IPS DF 6.9 (cell line): ENCODE measurements at places on chromosomes 2 and 18.

DNA sequence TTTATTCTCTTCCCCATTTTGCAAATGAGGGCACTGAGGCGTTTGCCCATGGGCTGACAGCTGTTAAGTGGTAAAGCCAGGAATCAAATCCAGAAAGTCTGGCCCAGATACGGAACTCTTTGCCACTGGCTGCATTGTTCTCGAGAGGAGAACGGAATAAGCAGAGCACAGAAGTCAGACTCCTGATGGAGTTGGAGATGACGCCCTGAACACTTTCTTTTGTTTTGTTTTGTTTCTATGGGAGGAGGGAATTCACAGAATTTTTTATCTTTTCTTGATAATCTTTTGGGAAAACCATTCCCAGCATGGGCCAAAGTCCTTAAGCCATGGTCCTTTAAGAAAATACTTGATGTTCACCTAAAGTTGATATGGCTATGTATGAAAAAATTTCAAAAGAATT, 322.2 kb downstream of the RDH14 start:
- DNase-seq, result no peak

GRCh38 chr2:31228717-31229116, 5.2 kb upstream of the EHD3 start:
- DNase-seq, result no peak

GRCh38 chr2:55115761-55116597, 65.7 kb upstream of the RTN4 start:
- DNase-seq, result no peak

GRCh38 chr2:241244368-241244767, 55.9 kb downstream of the ANO7 start:
- DNase-seq, result no peak

DNA sequence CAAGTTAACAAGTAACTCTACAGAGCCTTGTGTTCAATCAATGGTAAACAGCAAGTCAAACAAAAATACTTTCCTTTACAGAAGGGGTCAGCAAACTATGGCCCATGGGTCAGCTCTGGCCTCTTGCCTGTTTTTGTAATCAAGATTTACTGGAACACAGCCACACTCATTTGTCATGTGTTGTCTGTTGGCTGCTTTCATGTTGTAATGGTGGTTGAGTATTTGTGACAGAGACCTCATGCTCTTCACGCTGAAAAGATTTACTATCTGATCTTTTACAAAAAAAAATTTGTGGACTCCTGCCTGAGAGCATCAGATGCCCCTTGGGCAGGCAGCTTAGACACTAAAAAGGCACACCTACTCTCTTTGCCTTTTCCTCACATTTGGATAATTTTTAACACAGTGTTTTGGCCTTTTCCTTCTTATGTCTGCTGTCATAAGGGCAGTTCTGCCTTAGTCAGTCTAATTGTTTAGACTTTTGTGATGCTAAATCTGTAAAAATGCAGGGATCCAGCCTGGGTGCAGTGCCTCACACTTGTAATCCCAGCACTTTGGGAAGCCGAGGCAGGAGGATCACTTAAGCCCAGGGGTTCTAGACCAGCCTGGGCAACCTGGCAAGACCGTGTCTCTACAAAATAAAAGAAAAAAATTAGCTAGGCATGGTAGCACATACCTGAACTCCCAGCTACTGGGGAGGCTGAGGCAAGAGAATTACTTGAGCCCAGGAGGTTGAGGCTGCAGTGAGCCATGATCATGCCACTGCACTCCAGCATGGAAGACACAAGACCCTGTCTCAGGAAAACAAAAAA, 18.3 kb downstream of the IL1B start:
- DNase-seq, result no peak

DNA sequence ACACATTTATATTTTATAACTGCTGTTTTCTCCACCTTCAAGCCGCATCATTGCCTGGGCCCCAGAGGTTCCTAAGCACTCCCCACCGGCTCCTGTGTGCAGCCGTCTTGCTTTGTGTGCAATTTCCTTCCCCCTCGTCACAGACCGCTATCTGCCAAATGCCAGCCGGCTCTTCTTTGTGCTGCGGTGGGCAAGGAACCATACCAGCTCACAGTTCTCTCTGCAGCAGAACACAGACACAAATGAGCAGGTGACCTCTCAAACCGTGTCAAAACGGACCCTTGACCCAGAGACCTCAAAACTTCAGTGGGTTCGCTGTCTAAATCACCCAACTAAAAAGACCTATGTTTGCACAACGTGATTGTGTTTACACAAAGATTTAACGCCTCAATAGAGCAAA, 58.2 kb downstream of the KLF7 start:
- no peak for DNase-seq

- no peak for DNase-seq
Observed at GRCh38 chr18:48929941-48930713, 20.6 kb downstream of the SMAD7 start.

- no peak for DNase-seq
Observed at GRCh38 chr2:155372969-155373368, 674.5 kb downstream of the KCNJ3 start.

GRCh38 chr2:110873056-110873502, 140.7 kb downstream of the ACOXL start:
- DNase-seq, result no peak

DNA sequence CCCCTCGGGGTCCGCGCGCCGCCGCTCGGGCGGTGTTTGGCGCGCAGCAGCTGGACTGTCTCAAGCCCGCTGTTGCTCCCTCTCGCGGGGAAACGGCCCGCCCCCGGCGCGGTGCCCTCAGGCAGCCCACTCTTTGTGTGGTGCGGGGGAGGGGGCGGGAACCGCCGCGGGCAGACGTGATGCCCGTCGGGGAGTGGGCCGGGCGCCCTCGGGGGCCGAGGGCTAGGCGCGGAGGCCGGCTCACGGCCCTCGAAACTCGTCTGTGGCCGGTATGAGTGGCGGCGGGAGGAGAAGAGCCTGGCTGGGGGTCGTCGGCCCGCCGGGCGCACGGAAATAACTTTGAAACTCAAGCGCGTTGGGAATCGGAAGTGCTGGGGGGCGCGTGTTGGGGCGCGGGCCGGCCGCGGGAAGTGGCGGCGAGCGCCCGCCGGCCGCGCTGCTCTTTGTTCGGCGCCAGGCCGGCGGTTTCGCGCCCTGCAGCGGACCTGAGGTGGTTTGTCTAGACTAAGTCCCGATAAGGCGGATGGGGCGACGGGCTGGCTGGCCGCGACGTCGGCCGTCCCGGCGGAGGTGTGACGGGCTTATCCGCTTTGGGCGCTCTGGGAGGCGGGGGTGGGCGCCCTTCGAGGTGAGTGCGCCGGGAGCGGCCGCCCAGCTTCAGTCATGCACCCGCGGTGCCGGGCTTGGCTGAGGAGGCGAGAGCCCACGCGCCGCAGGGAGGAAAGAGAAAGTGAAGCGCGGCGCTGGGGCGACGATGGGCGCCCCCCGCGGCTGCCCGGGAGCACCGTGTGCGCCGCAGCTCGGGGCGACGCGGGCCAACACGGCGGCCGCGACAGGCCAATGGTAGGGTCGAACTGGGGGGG, 679 bp downstream of the PTMA start:
- DNase-seq, result no peak

- DNase-seq, result no peak
Observed at GRCh38 chr2:183493040-183493439, 368.8 kb downstream of the NUP35 start.

GRCh38 chr2:207772081-207772843, 2.6 kb upstream of the FZD5 start:
- no peak for DNase-seq

- no peak for DNase-seq
Observed at GRCh38 chr2:73020657-73021370, 50.7 kb downstream of the SFXN5 start.

- DNase-seq, result no peak
Observed at GRCh38 chr2:200405599-200406298, 99.3 kb downstream of the SPATS2L start.

- DNase-seq, result no peak
Observed at GRCh38 chr2:99430614-99431291, 59.1 kb downstream of the REV1 start.

- DNase-seq, result no peak
Observed at GRCh38 chr18:11146947-11147345, 2.4 kb downstream of the PIEZO2 start.

- no peak for DNase-seq
Observed at GRCh38 chr2:64524604-64525316, 632 bp downstream of the AFTPH start.

DNA sequence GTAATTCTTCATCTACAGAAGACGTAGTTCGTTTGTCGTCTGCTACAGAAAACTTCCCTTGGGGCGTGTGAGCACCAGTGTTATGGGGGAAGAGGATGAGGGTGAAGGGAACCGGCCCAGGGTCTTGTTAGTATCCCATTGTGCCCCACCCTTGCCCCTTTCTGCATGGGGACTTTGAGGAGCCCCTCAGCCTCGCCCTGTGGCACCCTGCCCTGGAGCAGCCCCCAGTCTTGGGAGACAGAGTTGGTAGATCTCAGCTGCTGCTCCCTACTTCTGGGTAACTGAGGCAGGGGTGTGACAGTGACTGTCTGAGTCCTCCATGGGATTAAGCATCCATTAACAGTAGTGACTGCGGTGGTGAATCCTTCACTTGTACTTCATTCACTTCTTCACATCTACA, 50.1 kb downstream of the RNF144A start:
- DNase-seq, result no peak

DNA sequence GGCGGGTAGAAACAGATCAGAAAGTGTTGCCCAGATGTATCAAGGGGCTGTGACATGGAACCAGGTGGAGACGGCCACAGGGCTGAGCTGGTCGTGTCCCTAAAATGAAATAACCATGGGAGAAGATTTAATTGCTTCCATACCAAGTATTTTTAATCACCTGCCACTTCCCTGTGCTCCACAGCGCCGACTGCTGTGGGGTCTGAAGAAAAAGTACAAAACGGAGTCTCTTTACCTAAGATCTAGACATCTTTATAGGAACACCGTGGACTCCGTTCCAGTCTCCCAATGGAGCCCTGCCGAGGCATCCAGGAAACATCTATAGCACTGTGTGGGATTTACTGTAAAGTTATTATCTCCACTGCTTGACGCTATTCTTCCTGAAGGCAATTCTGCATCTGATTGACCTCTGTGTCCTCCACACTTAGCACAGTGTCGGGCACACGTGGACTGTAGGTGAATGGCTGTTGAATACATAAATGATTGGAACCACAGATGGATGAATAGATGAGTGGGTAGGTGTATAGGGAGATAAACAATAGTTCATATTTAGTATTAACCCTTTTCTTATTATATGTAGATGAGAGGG, 21.6 kb upstream of the GYPC start:
- no peak for DNase-seq

DNA sequence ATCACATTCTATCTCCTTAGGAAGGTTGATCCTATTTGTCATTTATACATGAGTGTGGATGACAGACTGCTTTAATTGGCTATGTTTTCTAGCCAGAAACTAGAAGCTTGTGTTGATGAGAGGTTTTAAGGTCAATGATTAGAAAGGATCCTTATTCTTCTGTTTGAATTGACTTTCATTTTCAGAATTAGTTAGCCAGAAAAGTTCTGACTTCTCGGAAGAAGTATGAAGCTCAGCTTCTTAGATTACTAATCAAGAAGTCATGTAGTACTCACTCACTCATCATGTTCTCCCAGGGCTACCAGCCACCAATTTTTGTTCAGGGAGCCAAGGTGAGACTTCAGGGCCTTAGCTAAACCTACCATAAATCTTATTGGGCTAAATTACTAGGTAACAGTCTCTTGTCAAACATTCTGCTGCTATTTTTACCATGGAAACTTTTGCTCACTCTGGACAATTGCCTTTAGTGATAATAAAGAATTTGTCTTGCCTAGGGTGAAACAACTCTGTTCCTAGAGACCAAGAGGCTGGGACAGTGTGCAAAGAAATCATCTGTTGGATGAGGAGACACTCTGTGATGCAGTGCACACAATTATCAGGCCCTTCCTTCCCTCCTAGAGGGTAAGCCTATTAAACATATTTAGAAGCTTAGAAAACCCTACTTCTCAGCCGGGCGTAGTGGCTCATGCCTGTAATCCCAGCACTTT, 111.6 kb upstream of the DNMT3A start:
- no peak for DNase-seq

- no peak for DNase-seq
Observed at GRCh38 chr2:219560893-219561178, 10.5 kb downstream of the OBSL1 start.

- no peak for DNase-seq
Observed at GRCh38 chr2:101476605-101477208, 1.8 kb upstream of the RFX8 start.

DNA sequence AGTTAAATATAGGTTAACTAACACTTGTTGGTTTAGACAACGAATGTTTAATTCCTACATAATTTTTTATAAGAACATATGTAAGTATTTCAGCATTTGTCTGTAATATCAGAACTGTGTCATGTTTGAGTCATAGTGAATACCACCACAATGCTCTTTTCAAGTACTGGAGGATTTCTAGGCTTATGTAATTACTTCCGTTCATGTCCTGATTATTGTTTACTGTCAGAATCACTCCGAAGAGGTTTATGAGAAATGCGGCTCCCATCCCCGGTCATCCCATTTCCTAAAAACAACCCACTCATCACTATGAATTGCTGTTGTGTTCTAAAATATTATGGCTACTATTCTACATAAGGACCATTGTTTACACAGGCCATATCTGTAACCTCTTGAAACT, 45.1 kb downstream of the CDH19 start:
- DNase-seq, result no peak

- no peak for DNase-seq
Observed at GRCh38 chr18:45652303-45653080, 37.2 kb downstream of the SLC14A2 start.

- no peak for DNase-seq
Observed at GRCh38 chr18:2415656-2416055, 155.6 kb downstream of the METTL4 start.

DNA sequence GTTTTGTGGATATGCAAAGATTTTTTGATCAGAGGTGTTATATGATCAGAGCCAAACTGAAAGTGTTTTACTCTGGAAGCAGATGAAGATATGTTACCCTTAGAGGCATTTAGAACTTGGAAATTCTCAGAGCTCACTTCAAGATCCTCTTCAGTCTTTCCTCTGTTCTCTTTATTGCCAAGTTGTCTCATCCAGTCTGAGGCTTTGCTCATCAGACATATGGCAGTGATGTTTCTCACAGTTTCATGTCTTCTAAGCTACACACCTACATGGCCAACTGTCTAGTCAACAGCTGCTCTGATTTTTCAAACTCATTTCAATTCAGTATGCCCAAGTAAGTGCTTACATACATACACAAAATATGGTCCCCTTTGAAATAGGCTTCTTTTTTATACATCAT, 1504.3 kb upstream of the PIK3C3 start:
- DNase-seq, result no peak
